ENCODE measurements at places on chromosomes 12 and 14.

DNA sequence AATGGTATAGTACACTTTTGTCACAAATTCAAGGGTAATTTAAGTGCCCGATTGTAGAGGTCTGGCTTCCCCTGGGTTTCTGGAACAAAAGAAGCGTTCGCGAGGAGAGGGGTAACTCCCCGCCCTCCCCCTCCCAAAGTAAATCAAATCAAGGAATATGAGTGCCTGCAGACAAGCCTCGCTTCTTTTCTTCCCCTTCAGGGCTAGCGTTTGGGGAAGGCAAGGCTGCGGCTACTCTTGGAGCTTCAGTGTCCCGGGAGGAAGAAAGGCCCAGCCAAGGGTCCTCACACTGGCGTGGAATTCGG, 456 bp upstream of the TMPO start:
- DNase-seq, result no peak

DNA sequence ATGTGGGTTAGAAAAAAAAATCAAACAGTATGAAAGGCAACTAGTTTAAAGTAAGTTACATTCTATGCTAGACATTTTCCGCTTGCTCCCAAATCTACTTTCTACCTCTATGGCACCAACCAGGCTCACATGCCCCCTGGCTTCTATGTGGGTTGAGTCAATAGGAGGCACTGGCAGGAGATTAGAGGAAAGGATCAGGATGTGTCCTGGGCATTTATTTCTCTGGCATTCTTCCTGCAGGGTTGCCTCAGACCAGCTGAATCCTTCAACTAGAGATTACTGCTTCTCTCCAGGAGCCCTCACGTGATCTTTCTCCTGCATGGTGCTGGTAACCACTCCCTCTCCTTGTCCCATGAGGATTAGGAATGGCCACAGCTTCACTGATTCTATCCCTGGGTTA, 14.9 kb upstream of the CCDC60 start:
- DNase-seq, result peak; percentile 60

- DNase-seq, result no peak
These were observed 897 bp upstream of the TBX3 start for GRCh38 chr12:114684870-114685273.

DNA sequence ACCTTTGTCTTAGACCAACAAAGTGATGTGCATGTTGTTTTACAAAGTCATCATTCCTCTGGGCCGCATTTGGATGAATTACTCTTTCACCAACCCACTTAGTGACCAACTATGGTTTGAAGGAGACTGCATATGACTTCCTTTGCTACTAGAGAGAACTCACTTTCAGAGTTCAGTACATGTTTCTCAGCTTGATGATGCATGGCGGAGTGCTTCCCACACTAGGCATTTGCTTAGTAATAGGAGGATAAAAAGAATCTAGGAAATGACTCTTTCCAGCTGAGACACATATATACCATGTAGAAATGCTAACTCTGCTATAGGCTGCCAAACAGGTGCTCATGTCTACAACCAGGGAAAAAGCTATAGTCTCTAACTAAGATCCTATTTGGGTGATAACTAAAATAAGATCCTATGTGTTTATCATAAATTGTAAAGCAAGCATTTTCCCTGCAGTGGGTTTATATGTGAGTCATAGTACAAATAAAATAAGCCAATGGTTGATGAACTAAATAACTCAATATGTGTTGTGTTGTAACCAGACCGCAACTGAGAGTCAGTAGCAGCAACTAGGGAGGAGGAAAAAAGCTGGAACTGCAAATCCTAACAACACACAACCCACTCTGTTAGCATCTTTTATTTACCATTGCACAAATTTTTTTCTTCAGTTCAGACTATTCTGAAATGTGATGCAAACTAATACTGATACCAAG, 87.2 kb downstream of the TSPAN8 start:
- DNase-seq, result no peak
